Fibroblast of upper back skin (primary cell): ENCODE measurements at places on chromosomes 5 and 9.

DNA sequence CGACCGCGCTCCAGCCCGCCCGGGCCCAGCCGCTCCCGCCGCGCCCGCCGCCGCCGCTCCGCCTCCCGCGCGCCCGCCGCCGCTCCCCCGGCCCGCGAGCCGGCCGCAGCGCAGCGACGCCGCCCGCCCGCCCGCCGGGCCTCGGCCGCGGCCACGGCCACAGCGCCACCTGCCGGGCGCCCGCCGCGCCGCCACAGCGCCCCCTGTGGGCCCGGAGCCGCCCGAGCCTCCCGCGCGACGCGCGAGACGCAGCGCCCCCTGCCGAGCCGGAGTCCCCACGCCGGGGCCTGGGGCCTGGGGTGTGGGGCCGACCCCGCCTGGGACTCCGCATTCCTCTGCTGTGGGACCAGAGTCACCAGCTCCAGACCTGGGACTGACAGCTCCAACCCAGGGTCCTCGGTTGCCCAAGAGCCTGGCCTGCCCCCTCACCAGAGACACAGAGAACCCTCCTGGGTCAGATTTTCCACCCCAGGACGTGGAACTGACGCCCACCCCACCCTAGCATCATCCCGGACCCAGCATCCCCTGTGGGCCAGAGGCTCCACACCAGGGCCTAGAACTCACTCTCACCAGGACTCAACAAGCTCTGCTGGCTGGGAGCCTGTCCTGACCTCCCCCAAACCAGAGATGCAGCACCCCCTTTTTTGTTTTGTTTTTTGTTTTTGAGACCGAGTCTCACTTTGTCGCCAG is at the start of gene RAPGEF1:
Gene RAPGEF1, minus strand, starts transcription at position 118 of the 690 bp plus-strand sequence. CDS start 246 bp downstream, outside the sequence.
- DNase-seq, result peak; percentile 25

- no peak for DNase-seq
Observed at GRCh38 chr5:59000211-59000610, 417.3 kb downstream of the RAB3C start.

- no peak for DNase-seq
Observed at GRCh38 chr5:147426640-147427327, 83.1 kb downstream of the DPYSL3 start.

- no peak for DNase-seq
Observed at GRCh38 chr9:101032426-101032825, 3.9 kb downstream of the PLPPR1 start.

- DNase-seq, result no peak
Observed at GRCh38 chr9:93846349-93846748, 108.8 kb downstream of the BARX1 start.

- DNase-seq, result no peak
Observed at GRCh38 chr9:14441976-14442651, 128.2 kb upstream of the NFIB start.

- no peak for DNase-seq
Observed at GRCh38 chr5:159971931-159972461, 36.9 kb upstream of the TTC1 start.

DNA sequence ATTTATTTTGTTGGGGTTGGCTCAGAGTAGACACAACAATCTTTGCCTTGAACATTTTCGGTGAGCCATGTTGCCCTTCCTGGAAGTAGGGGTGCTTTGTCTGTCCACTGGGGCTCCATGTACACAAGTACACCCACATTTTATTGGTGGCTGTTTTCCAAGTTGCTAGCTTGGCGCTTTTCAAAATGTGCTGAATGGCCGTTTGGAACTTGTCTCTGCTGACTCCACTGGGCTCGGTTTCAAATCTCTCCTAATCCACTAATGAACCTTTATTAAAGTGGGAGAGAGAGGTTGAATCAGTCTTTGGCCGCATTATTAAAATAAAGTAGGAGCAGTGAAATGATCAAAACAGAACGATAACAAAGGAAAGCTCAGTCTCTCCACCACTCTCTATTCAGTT is 64.6 kb upstream of the TAF11L2 start:
- no peak for DNase-seq

DNA sequence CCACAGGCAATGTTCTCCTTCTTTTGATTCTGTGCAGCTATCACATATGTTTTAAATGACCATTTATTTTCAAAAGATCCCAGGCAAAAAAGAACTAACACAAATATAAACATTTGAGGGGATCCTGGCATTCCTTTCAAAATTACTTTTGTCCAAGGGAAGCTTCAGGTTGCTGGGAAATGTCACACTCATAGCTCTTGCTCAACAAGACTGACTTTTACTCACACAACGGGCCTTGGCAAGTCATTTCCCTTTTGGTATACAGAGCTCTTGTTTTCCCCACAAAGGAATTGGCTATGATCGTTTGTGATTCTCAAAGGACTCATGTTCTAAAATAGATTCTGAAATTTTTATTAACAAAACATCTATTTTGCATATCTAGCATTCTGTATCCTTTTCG is 4.5 kb upstream of the PALM2AKAP2 start:
- peak; percentile 62 for DNase-seq

- DNase-seq, result no peak
Observed at GRCh38 chr5:134018154-134018985, 13.6 kb upstream of the VDAC1 start.

- no peak for DNase-seq
Observed at GRCh38 chr5:40540301-40540700, 139.4 kb upstream of the PTGER4 start.

GRCh38 chr5:144395704-144396103 is 225.0 kb downstream of the KCTD16 start:
- no peak for DNase-seq

- DNase-seq, result peak; percentile 43
Observed at GRCh38 chr5:80711938-80712337, 57.2 kb upstream of the DHFR start.

DNA sequence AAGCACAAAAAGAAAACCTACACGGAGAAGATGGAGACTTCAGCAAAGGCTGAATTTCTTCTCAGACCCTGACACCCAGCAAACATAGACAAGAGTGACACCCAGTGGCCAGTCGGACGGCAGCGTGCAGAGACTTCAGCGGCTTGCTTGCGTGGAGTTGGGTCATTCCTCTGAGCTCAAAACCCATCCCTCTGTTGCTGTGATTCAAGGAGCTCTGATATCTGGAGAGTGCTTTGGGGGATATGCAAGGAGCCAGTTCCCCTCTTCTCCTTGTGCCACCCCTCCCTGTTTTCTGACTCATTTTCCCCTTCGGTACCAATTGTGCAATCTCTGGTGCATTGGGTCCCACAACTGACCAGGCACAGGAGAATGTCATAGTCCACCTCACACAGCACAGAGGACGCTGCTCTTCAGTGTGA is 27.5 kb downstream of the SH3TC2 start:
- DNase-seq, result peak; percentile 79

DNA sequence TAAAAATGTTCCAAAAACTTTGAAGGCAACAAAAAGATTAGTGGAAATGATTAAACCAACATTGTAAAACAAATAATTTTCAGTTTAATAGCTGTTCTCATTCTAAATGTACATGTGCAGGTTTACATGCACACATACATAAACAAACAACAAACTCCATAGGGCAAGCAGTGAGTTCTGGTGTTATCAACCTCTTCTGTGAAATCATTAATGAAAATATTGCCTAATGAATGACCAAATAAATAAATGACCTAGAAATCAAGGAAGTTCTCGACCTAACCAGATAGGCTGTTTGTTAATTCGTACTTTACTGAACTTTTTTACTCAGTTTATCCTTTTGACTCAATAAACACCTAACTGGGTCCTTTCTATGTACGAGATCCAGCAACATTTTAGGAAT is 165.5 kb upstream of the RORB start:
- no peak for DNase-seq

DNA sequence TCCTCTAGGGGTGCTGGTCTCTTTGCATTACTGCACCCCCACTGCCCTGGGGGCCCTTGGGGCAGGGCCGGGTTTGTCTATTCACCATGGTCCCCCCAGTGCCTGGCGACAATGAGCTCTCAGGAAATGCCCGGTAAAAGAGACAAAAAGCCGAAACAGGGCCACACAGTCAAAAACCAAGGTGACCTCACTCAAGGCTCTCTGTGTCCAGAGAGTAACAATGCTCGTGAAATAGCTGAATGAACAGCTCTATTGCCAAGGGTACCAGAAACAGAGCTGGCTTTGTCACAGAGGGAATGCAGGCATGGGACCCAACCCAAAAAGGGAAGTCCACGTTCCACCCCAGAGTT is 16.0 kb downstream of the SH3PXD2B start:
- DNase-seq, result no peak

DNA sequence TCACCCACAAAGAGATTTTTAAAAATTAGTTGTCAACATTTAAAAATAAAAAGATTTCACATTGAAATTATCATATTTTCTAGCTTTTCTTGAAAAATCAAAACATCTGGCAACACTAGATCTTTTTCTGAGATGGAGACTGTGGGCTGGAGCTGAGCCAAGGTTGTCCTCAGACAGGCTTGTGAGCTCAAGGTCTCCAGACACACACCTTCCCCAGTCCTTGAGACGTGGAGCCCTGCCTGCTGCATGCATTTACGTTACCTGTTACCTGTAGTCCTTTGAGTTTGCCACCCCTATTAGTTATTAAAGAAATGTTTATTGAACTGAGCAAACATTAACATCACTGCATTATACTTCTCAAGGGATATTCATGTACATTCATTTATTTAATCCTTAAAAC is 87.5 kb upstream of the TLE1 start:
- DNase-seq, result peak; percentile 30

DNA sequence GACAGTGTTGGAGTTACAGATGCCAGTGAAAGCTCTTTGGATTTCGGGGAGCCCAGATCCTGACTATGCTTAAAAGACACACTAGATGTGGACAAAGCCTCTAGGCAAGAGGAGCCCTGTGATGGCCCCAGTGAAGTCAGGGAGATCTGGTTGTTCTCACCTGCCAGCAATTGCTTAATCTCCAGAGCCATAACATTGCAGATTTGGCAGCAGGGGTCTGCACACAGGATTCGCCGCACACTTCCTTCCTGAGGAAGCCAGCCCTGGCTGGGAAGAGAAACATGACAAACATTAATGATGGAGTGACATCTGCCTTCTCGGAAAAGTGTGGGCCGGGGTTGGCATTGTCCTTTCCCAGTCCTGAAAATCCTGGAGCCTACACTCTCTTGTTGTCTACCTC is 65.2 kb upstream of the PHF24 start:
- DNase-seq, result no peak
